Endodermal cell (in vitro differentiated cells): ENCODE measurements at places on chromosomes 6 and 20.

GRCh38 chr6:114651611-114652010 lies 308.8 kb upstream of the HS3ST5 start:
- no peak for DNase-seq

GRCh38 chr6:28875191-28875747 lies 48.5 kb downstream of the TRIM27 start:
- DNase-seq = no peak

GRCh38 chr6:6790393-6790792 lies 201.9 kb downstream of the LY86 start:
- DNase-seq = no peak

DNA sequence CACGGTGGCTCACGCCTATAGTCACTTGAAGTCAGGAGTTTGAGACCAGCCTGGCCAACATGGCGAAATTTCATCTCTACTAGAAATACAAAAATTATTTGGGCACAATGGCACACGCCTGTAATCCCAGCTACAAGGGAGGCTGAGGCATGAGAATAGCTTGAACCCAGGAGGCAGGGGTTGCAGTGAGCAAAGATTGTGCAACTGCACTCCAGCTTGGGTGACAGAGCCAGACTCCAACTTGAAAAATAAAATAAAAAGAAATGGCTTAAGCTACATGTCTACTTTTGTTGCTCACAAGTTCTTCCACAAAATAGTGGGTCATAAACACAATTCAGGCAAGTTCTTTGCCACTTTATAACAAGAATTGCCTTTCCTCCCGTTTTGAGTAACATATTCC lies 27.1 kb upstream of the B4GALT5 start:
- DNase-seq = no peak

- no peak for DNase-seq
Measured at GRCh38 chr6:135163440-135163738, 17.7 kb upstream of the MYB start.

- DNase-seq = no peak
Measured at GRCh38 chr6:118617417-118617816, 34.0 kb downstream of the CEP85L start.

- DNase-seq = no peak
Measured at GRCh38 chr6:149614337-149614736, 34.2 kb downstream of the KATNA1 start.

DNA sequence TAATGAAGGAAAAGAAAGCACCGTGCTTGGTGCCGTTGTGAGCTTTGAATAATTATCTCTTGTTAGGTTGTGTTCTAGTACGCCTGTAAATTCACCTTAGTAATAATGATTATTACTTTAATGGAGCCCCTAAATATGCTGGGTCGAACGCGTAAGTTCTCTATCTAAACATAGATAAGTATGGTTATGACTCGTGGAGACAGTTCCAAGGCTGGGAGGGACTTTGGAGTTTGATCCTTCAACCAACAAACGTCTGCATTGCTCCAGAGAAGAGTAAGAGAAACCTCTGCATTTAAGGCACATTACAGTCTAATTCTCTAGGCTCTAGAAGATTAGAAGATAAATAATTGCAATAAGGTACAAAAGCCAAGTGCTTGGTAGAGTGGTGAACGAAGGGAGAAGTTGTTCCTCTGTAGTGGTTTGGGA lies 514 bp downstream of the ACOT13 start:
- no peak for DNase-seq

GRCh38 chr6:41191569-41191968 lies 9.4 kb downstream of the TREML2 start:
- DNase-seq = peak; percentile 92

- DNase-seq = no peak
Measured at GRCh38 chr6:89564752-89565427, 73.7 kb downstream of the LYRM2 start.

DNA sequence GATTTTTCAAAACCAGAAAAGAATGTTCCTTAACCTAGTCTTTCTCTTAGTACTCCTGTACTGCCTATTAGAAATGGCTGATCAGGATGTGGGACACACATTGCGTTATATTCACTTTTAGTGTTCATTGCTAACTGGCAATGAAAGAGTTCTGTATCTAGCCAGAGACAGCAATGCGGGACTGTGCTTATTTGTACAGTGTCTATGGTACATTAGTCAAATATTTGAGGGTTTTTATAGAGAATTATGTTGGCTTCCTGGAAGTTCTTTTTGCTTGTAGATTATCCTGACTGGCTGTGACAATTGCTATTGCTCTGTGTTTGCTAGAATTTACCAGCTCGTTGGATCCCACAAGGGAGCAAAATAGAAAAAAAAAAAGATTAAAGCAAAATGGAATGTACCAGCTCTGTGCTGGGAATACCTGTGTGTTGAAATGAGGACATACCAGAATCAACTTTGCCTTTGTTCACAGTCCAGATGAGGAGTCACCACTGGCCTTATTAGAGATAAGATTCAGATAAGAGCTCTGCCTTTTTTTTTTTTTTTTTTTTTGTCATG lies 22.4 kb upstream of the IFNGR1 start:
- no peak for DNase-seq

- DNase-seq = peak; percentile 63
Measured at GRCh38 chr6:158758941-158759479, 60.2 kb downstream of the EZR start.

GRCh38 chr6:8132130-8132529 lies 29.8 kb upstream of the EEF1E1 start:
- no peak for DNase-seq

DNA sequence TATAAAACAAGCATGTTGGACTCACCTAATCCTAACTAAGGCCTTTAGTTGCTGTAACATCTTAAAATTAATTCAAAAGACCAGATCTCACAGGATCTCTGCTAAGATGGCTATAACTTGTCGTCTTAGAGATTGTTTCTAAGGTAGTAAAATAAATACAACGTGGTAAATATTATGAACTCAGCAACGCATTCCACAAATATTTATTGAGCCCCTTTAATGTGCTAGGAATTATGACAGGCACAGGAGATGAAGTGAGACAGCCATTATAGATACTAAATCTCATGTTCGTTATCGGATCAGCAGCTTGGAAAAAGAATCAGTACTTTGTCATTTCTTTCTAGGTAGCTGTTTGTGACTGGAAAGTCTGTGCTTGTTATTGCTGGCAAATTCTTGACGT lies 20.9 kb upstream of the MCM3 start:
- no peak for DNase-seq

DNA sequence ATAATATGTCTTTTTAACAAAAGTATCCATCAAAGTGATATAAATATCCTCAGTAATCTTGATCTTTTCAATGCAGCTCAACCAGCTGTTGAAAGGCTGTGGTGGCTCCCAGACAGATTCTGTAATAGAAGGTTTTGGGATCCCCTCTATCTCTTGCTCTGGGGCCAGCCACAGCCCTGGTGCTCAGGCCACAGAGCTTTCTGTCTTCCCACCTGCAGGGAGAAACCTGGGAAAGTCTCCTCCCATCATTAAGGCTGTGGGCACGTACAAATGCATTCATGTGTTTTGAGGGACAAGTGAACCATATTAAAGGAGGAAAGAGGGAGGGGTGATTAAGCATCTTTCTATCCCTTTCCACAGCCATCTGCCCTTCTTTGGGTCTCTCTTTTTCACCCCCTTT lies 183.1 kb downstream of the PRDM13 start:
- DNase-seq = no peak

DNA sequence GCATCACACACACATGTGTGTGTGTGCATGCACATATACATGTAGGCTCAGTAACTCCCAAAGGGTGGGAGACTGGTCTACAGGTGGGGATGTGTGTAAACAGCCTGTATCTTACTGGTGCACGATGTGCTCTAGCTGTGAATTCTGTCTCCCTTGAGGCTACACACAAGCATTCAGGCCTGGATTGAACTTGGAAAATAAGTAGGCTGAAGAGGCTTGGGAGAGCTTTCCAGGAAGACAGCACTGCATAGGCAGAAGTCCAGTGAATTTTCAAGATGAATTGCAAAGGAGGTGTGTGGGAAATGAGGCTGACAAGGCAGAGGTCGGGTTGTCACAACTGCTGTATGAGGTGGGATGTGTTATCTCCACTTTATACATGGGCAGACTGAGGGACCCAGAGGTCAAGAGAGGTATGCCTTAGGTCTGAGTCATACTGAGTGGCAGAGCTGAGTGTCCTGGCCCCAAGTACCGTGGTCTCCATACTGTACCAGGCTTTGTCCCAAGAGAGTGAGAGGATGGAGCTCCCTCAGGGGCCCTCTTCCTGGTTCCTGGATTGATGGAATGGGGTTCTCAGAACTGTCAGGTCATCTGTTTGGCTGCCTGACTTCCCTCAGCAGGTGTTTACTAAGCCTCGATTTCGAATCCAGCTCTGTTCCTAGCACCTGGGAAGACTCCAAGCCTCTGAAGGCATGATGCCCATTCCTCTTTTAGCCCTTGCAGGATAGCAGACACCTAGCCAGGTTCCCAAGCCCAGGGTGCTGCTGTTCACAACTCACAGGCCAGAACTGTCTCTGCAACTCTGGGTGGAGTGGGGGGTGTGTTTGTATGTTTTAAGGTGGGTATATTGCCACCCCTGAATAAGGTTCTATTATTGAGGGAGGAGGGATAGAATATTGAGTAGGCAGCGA lies 14.4 kb downstream of the SNPH start:
- no peak for DNase-seq

- peak; percentile 5 for DNase-seq
Measured at GRCh38 chr6:13289789-13290318, 38.5 kb downstream of the TBC1D7 start.

DNA sequence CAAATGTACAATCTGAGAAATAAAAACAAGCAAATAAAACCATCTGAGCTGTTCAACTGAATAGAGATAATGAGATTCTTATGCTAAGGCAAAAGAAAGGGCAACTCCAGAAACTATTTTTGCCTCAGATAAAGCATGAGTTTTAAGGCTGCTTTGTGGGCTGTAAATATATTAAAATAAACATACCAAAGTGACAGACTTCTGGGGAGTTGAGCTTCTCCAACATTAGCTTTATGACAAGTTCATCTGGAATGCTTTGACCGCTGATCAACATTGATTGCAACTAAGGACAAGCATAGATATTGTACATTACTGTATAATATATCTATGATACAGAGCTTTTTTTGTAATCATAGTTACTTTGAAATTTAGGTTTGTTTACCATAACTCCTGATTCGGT lies 19.3 kb downstream of the AK9 start:
- no peak for DNase-seq

DNA sequence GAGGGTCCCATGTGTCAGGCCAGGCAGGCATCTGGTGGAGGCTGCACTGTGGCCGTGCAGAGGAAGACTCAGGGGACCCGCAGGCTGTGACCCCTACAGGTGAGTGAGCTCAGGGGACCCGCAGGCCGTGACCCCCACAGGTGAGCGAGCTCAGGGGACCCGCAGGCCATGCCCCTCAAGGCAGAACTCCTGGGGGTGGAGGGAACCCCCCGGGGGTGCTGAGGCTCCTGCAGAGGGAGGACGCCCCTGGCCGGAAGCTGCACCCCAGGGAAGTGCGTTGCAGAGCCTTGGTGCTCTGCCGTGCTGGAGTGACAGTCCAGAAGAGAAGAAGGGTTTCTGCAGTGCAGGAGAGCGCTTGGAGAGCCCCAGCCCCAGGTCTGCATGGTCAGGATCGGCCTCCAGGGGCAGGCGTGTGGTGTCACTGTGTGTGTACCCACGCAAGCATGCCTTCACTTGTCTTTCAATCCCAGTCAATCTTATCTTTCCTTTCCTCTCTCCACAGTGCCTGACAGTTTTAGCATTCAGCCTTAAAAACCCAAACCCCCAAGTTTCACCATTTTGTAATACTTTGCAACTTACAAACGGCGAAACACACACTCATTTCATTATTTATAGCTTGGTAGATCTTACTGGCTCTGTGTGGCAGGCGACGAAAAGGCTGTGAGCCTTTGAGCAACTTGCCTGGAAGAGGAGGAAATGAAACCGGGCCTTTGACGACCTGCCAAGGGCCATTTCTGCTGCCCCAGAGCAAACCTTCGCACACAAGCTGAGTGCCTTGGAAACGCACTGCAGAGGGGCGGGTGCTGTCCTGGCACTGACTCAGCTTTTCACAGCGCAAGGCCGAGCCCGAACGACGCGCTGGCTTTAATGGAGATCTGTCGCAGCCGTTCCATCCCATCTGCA lies 101.4 kb upstream of the AGPAT4 start:
- peak; percentile 85 for DNase-seq

GRCh38 chr20:52247548-52247947 lies 56.0 kb upstream of the ZFP64 start:
- DNase-seq = no peak

DNA sequence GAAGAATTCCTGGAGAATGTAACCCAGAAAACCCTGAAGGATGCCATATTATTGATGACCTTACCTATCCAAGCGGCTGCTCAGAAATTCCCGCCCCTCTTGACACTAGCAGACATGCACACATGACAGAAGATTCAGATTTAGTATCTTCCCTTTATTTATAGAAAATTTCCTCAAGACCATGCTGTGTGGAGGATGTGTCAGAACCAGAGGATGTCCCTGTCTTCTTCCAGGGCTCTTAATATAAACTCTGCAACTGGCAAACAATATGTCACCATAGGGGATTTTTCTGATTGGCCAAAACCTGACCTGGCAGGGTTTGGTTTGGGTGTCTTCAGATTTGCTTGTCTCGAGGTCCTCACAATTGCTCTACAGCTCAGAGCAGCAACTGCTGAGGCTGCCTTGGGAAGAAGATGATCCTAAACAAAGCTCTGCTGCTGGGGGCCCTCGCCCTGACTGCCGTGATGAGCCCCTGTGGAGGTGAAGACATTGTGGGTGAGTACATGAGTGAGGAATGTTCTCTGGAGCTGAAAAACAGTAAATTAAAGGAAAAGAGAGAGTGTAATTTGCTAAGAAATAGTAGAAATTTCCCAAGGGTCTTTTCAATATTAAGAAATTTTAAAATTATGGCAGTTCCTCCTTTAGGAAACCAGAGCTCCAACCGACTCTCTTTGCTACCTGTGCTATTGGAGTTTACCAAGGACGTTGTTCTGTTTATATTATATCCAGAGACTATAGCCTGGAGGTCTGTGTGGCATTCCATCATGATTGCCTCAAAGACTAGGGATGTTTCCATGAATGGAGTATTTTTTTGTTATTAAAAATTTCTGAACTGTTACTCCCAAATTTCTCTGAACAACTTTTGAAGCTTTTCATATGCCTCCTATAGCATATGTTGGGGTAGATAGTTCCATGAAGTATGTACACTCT lies at the start of gene HLA-DQA2:
HLA-DQA2 (plus strand) TSS at position 361 of the 930 bp plus-strand sequence; CDS start at position 414, 53 bp downstream.
- no peak for DNase-seq

- DNase-seq = peak; percentile 81
Measured at GRCh38 chr6:54737247-54737646, 109.3 kb upstream of the FAM83B start.

- DNase-seq = no peak
Measured at GRCh38 chr6:10621213-10621612, 73.2 kb downstream of the C6orf52 start.

- peak; percentile 93 for DNase-seq
Measured at GRCh38 chr6:153131037-153131981, at the start of gene RGS17. Gene RGS17, minus strand, starts transcription at chr6:153131282. Its CDS starts 87,264 bp downstream, at chr6:153044018.

GRCh38 chr6:145886228-145886956 lies 71.8 kb upstream of the FBXO30 start:
- no peak for DNase-seq

- no peak for DNase-seq
Measured at GRCh38 chr6:130116273-130116672, 97.9 kb downstream of the L3MBTL3 start.

- peak; percentile 77 for DNase-seq
Measured at GRCh38 chr20:35953387-35954199, 709 bp downstream of the SCAND1 start.
